NCI-H510A treated with DMSO at 0.1 percent for 48 hours (cell line): ENCODE measurements at places on chromosomes 12 and 14.
A peak's percentile ranks its signal among the peaks of the same experiment; 100 is the strongest.

DNA sequence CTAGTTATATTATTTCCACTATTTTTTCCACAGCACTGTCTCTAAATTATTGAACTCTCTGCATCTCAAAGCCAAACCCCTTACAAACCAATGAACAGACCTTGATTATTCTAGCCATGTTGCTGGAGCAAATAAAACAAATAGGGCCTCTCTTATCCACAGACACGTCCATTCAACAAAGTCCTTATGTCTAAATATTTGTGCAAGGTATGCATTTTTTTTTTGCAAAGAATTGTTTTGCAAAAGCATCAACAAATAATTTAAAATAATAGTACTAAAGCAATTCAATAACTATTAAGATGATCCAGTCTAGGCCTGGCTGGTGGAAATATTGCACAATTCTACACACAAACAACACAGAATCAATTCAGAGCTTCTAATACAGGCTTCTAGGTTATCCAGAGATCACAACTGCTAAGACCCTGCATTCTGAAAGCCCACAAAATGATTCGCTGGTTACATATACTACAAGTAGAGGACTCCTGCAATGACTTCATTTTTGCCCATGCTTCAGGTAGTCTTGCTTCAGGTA lies 221.0 kb downstream of the SLC25A21 start:
- DNase-seq: no peak

GRCh38 chr12:50120521-50120920 lies 8.5 kb downstream of the COX14 start:
- DNase-seq: no peak

- no peak for DNase-seq
Measured at GRCh38 chr12:113961921-113962710, 4.0 kb downstream of the RBM19 start.

GRCh38 chr14:106778986-106779385 lies 1252.6 kb downstream of the TMEM121 start:
- no peak for DNase-seq

DNA sequence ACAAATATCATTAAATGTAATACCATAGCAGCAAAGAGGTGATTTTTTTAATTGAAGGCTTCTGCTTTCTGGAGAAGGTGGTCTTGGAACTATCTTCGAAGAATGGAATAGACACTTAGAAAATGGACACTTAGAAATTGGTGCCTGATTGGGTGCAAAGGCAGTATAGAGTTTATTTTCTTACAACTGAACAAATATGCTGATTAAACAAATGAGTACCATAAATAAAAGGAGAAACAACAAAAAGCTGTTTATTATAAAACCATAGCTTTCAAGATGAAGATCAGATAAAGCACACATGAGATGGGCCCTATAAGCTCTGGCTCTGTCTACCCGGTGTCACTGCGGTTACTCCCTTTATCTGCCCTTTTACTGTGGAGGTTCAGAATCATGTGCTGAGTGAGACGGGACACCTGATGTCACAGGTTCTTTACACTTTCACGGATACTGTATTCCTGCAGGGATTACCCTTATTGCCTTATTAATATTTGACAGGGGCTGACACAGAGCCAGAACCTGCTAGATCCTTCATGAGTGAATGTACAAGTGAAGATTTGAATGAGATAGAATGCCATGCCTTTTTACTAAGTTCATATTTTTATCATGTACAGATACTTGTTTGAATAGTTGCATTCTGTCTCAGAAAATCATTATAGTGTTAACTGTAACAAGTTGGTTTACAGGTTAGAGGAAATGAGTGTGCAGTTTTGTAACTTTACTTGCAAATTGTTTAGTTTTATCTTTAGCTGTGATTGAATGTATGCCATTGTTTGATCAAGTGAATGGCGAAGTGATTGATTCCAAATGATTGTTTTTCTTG lies 477.5 kb upstream of the RGS6 start:
- no peak for DNase-seq

GRCh38 chr12:75655315-75655806 lies 144.0 kb upstream of the KRR1 start:
- DNase-seq: no peak

GRCh38 chr12:121990114-121990647 lies 31.5 kb upstream of the BCL7A start:
- DNase-seq: no peak

GRCh38 chr12:132469423-132469822 lies 20.5 kb upstream of the FBRSL1 start:
- DNase-seq: no peak

GRCh38 chr14:32472512-32473463 lies 143.7 kb downstream of the AKAP6 start:
- DNase-seq: peak; percentile 1

GRCh38 chr14:104895207-104895785 lies 29.4 kb upstream of the PLD4 start:
- DNase-seq: no peak

- DNase-seq: no peak
Measured at GRCh38 chr12:12447837-12448236, 91.0 kb downstream of the BORCS5 start.

GRCh38 chr12:16021676-16022075 lies 110.5 kb downstream of the DERA start:
- no peak for DNase-seq

GRCh38 chr12:59158066-59158465 lies 237.8 kb upstream of the LRIG3 start:
- DNase-seq: no peak

- DNase-seq: no peak
Measured at GRCh38 chr12:110739488-110739887, 3.2 kb downstream of the PPP1CC start.

- peak; percentile 76 for DNase-seq
Measured at GRCh38 chr12:121297435-121297991, 1.0 kb upstream of the CAMKK2 start.

GRCh38 chr14:52021957-52022600 lies 32.7 kb downstream of the RTRAF start:
- DNase-seq: no peak

- no peak for DNase-seq
Measured at GRCh38 chr14:51165415-51165814, 70.5 kb upstream of the TRIM9 start.

GRCh38 chr14:78586681-78587080 lies 416.5 kb downstream of the NRXN3 start:
- DNase-seq: no peak

DNA sequence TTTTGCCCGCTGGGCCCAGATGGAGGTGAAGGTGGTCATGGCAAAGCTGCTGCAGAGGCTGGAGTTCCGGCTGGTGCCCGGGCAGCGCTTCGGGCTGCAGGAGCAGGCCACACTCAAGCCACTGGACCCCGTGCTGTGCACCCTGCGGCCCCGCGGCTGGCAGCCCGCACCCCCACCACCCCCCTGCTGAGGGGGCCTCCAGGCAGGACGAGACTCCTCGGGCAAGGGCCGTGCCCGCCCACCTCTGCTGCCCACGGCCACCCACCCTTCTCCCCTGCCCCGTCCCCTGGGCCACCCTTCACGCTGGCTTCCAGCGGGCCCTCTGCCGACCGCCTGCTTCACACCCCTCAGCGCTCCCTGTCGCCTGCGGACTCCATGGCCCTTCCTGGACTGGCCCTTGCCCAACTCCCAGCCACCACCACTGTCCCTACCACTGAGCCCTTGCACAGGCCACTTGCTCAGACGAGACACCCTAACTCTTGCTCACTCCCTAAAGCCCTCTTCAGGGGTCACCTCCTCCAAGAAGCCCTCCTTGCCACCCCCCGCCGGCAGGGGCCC lies 42.5 kb downstream of the CYP46A1 start:
- DNase-seq: no peak

- no peak for DNase-seq
Measured at GRCh38 chr12:5301539-5301938, 130.4 kb upstream of the NTF3 start.

DNA sequence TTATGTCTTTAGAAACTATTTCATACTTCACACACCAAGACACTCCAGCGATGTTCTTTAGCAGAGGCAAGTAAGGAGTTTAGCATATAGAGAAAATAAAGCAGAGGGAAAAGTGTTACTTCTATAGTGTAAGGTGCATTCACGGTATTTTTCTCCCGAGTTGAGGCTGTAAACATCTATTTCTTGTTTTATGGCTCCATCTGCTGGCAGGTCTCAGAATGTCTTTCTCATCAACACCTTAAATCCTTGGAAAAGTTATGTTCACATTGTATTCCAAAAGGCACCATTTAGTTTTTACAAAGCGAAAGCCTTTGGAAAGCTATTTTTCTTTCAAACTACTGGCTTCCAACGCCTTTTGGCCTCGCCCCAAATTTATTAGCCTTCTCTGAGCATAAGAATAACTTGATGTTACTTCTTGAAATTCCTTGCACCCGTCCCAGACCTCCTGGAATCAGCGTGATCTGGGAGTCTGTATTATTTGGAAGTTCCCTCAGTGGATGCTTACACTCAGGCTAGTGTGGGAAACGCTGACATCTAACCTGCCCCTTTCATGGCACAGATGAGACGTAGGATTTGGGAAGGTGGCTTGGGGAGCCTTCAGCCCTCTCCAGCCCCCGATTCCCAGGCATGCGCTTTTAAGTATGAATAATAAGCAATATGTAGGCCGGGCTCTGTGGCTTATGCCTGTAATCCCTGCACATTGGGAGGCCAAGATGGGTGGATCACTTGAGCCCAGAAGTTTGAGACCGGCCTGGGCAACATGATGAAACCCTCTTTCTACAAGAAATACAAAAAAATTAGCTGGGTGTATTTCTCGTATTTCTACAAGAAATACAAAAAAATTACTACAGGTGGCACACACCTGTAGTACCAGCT lies 1.9 kb upstream of the PIWIL1 start:
- peak; percentile 93 for DNase-seq

DNA sequence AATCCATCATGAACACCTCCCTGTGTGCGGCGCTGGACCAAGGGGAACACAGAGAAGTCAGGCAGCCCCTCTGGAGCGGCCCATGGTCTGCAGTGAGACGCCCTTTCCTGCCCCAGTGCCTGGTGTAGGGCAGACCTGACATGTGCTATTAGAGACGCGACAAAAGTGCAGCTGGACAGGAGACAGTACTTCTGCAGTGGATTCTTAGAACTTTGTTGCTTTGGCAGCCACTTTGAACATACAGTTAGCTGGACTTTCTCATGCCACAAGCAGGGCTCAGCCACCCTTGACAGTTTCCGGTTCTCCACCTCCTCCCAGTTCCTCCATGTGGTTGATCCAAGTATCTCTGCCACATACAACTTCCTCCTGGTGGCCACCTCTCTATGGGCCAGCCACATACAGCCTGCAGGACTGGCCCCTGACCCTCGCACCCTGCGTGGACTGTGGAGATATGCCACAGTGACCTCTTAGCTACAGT lies 45.9 kb downstream of the LGMN start:
- DNase-seq: no peak
